KBM-7 (cell line): ENCODE measurements at places on chromosomes 12 and 14.

- DNase-seq: no peak
Measured at GRCh38 chr12:89878950-89879349, 170.3 kb upstream of the ATP2B1 start.

DNA sequence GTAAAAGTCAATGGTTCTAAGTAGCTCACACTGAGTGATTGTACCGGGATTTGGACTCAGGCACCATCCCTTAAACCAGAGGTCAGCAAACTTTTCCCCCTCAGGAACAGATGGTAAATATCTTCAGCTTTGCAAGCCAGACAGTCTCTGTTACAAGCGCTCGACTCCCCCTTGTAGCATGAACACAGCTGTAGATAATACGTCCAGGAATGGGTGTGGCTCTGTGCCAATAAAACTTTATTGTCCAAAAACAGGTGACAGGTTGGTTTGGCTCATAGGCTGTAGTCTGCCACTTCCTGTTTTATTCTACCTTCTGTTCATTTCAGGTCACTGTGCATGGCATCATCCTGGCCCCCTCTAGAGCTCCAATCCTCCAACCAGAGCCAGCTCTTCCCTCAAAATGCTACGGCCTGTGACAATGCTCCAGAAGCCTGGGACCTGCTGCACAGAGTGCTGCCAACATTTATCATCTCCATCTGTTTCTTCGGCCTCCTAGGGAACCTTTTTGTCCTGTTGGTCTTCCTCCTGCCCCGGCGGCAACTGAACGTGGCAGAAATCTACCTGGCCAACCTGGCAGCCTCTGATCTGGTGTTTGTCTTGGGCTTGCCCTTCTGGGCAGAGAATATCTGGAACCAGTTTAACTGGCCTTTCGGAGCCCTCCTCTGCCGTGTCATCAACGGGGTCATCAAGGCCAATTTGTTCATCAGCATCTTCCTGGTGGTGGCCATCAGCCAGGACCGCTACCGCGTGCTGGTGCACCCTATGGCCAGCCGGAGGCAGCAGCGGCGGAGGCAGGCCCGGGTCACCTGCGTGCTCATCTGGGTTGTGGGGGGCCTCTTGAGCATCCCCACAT, 7.6 kb downstream of the BDKRB1 start:
- DNase-seq: no peak

GRCh38 chr14:87868920-87869319, 124.1 kb downstream of the GALC start:
- DNase-seq: no peak

DNA sequence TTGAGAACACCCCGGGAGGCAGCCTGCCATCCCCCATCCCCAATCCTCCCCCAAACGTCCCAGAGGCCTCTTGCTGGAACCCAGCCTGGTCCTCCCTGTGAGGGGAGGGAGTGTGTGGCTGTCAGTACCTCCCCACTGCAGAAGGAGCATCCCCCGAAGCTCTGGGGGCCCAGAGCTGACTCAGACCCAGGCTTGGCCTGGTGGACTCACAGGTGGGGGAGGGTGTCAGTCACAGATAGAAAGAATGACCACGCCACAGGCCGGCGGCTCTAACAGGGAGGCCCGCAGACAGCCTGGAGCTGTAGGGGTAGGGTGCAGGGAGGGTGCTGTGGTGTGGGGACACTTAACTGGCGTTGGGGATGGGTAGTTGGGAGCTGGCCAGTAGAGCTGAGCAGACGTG, 5.3 kb downstream of the HHIPL1 start:
- no peak for DNase-seq

GRCh38 chr14:66109426-66109825, 376.7 kb upstream of the CCDC196 start:
- no peak for DNase-seq
